NK-92 treated with Interleukin-12 subunit alpha and Interleukin-12 subunit beta, amount 100 ng/mL, for 24 hours (cell line): ENCODE measurements at places on chromosomes 3 and 15.

DNA sequence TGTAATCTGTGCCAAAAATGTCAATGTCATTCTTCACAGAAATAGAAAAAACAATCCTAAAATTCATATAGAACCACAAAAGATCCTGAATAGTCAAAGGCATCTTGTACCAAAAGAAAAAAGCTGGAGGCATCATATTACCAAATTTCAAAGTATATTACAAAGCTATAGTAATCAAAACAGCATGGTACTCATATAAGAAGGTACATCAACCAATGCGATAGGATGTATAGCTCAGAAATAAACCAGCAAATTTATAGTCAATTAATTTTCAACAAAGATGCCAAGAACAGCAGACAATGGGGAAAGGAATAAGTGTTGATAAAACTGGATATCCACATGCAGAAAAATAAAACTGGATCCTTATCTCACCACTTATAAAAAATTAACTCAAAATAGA, 150.5 kb upstream of the PRICKLE2 start:
- DNase-seq = no peak

DNA sequence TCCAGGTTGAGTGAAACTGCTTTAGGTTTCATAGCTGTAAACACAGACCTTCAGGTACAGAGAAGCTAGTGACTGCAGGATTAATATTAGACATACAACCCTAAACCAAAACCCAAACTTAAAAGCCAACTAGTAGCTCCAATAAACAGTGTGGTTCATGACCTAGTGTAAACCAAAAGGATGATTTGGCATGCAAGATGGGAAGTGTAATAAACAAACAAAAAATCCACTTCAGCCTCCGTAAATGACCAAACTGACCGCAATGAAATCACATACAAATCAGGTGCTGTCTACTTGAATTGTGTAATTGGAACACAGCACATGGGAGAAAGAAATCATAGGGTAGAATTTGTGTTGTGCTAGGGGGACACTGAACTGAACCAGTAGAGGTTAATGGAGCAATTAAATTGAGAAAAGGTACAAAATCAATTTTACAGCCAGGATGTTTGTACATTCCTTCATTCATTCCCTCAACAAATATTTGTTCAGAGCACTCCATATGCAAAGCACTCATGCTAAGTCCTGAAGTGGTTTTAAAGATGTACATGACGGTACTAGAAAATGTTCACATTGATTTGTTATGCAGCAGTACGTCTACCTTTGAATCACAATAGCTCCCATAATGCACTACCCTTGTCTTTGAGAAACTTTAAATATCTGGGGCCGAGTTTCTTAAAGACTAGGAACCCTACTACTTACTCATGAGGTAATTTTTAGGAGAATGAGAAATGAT, 21.4 kb upstream of the CHST2 start:
- no peak for DNase-seq

- no peak for DNase-seq
Measured at GRCh38 chr3:136270179-136270578, 20.0 kb downstream of the PCCB start.

- DNase-seq = no peak
Measured at GRCh38 chr3:138940446-138940845, 6.5 kb downstream of the FOXL2 start.

DNA sequence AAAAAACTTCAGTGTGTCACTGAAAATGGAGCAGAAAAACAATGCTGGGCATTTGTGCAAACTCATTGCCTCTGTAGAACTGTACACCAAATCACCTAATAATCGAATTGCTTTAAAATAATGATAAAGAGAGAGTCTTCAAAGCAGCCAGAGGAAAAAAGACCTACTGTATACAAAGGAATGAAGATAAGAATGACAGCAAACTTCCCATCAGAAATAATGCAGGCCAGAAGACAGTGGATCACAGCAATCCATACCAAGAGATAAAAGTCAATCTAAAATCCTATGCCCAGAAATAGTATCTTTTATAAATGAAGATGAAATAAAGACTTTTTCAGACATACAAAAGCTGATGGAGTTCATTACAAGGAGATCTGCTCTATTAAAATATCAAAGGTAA, 134.7 kb upstream of the VEPH1 start:
- no peak for DNase-seq
